ENCODE measurements at places on chromosomes 1 and 21. TPM values are rescaled to one million over a fixed set of nuclear protein-coding genes. Genes with fewer than 3 reads are reported as not detected.

Gene PRMT2
- total RNA-seq = 32.8 TPM

Gene AGBL4
- total RNA-seq = not detected

Gene ABCG1
- 17.3 TPM for total RNA-seq

Gene DNALI1
- not detected for total RNA-seq

- DNase-seq = no peak
Observed at GRCh38 chr1:72137656-72138055, 144.7 kb downstream of the NEGR1 start.

DNA sequence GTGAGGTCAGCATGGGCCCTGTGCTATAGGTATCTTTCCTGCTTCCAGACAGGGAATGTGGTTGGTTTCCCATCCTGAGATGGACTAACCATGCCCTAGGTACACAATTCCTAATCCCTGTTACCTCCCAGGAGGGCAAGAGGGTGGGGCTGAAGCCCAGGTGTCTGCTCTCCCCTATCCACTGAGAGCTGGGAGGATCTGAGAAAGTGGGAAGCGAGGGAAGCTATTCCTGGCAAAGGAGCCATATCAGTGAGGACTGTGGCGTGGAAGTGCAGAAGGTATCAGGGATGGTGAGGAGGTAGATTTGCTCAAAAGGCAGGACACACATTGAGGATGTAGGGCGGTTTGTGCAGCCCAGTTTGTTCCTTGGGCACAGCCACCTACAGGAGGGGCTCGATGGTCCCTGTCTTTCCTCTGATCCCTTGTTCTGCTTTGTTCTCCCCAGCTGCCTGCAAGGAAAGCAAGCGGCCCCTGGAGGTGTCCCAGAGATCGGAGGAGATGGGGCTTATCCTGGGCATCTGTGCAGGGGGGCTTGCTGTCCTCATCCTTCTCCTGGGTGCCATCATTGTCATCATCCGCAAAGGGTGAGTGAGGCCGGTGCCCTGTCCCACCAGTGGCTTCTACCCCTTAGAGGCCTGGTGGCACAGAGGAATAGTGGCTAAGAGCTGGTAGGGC, 48.1 kb downstream of the PTPRU start:
- no peak for DNase-seq

- no peak for DNase-seq
Observed at GRCh38 chr1:39755965-39756659, 15.0 kb downstream of the OXCT2 start.

GRCh38 chr1:104765085-104765484, 1015.4 kb downstream of the AMY1C start:
- DNase-seq = no peak

- no peak for DNase-seq
Observed at GRCh38 chr1:39048745-39049370, 22.7 kb downstream of the NDUFS5 start.

GRCh38 chr1:164560121-164560541, 1.1 kb downstream of the PBX1 start:
- no peak for DNase-seq

DNA sequence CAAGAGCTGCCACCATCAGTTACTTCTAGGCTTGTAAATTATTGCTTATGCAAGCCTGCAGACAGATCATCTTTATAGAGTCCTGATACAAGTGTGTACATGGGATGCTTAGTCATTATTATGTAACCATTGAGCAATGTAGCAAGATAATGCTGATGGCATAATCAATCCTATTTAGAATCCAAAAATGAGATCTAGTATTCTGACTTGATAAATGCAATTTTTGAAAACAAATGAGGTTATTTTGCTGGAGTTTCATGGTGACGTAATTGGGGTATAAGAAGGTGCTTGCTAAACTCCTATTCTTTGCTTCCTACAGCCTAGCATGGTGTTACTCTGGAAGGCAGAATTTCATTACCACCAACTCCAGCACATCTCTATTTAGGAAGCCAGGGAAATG, 801.7 kb upstream of the PRMT6 start:
- DNase-seq = no peak

DNA sequence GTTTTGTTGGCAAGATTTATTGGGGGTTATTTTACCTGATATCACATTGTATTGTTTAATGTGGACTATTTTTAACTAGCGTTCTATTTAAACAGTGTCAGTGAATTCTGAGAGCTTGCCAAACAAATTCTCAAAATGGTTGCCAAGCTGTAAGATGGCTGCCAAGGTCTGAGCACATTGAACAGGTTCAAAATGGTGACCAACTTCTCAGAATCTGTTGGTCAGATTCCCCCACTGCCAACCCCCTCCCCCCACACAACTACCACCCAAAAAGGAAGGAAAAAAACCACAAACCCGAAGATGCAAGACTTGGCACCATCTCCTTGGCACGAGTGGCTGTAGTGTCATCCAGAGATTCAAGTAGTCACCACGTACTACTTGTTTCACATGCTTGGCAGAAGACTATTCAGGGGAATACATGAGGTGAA, 159.1 kb downstream of the NFIA start:
- no peak for DNase-seq

- no peak for DNase-seq
Observed at GRCh38 chr1:30809514-30810263, 52.1 kb upstream of the LAPTM5 start.

- no peak for DNase-seq
Observed at GRCh38 chr1:23444104-23444533, 19.6 kb upstream of the TCEA3 start.

Measured in OCI-LY7 (cell line).